Activated CD4-positive, alpha-beta memory T cell treated with anti-CD3 and anti-CD28 coated beads for 36 hours (primary cell): ENCODE measurements at places on chromosomes 4 and X.
A peak's percentile ranks its signal among the peaks of the same experiment; 100 is the strongest.

DNA sequence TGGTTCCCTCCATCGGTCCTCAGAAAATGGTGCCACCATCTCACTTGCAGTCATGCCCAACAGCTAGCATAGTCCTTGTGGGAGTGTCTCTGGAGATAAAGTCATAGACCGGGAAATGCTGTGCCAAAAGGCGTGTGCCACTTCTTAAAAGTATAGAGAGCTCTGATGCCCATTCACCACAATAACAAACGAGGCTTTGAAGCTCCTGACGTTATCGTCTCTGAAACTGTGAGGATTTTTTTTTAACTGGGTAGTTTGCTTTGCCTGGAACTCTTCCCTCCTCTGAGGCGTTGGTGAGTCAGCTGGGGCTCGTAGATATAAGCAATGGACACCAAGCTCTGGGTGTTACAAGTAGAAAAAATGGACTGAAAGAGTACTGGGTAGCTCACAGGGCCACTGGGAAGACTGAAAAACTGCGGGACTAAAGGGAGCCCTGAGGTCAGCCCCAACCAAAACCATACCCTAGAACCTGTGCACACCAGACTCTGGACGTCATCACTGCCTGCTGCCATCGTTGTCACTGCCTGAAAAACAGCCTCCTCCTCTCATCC lies 89.4 kb upstream of the TRIM2 start:
- peak; percentile 78 for DNase-seq

GRCh38 chr4:128353791-128354190 lies 66.2 kb upstream of the PGRMC2 start:
- no peak for DNase-seq

- DNase-seq = no peak
Observed at GRCh38 chr4:76984127-76984526, 34.6 kb downstream of the SEPTIN11 start.

DNA sequence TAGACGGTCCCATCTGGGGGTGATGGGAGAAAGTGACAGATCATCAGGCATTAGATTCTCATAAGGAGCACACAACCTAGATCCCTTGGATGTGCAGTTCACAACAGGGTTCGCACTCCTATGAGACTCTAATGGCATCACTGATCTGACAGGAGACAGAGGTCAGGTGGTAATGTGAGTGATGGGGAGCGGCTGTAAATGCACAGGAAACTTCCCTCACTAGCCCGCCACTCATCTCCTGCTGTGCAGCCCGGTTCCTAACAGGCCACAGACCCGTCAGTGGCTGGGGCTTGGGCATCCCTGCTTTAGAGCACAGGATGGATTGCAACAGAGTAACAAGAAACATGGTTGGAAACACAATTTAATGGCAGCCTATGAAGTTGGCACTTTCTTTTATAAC lies 172.6 kb upstream of the VCX3A start:
- no peak for DNase-seq

DNA sequence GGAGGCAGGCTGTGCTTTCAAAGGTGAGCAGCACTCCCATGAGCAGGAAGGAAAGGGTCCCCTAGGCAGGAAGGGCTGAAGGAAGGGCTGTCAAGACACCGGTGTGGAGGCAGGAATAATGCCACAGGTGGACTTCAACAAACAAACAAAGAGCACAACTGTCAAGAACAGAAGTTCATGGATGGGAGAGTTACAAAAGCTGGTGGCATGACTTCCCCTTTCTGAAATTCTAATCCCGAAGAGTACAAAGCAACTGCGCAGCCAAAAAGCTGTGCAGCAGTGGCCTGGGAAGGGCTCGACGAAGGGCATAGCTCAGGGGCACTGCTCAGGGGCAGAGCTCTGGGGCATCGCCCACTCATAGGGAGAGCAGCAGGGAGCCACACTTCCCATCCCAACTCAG lies 582.3 kb upstream of the DIPK2B start:
- DNase-seq = no peak

- no peak for DNase-seq
Observed at GRCh38 chr4:47827343-47828047, 10.4 kb downstream of the CORIN start.

DNA sequence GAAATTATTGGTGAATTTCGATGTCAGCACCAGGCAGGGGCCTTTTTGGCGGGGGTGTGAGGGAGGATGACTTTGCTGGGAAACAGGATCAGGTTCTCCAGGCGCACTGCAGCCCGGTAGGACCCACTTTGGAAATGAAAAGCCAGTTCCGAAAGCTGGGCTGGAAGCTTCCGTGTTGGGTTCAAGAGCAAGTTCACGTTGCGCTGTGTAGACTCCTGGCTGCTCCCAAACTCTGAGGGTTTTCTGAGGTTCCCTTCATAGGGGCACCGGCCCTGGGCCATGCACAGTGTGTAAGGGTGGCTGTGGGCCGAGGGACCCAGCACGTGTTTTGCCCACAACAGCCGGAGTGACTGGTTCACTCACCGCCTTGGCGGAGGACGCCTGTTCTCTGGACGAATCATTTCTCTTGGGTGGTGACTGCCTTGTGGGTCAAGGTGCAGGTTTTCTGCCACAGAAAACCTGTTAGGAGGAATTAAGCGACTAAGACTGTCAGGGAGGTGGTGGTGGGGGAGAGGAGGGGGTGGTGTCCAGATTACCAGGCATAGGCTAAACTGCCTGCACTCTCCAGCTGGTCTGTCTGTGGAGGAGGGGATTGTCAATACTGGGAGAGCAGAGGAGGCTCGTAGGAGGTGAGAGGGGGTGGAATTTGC lies 8.0 kb downstream of the SHOX start:
- no peak for DNase-seq

GRCh38 chrX:22481436-22481835 lies 208.7 kb downstream of the CBLL2 start:
- DNase-seq = no peak
